Natural killer cell (primary cell): ENCODE measurements at places on chromosomes 13 and 19. TPM values are rescaled to one million over a fixed set of nuclear protein-coding genes. Genes with fewer than 3 reads are reported as not detected.
A peak's percentile ranks its signal among the peaks of the same experiment; 100 is the strongest.

The ICAM5 gene
- total RNA-seq = 1.5 TPM

The NFILZ gene
- not detected for total RNA-seq

The BORCS8 gene
- total RNA-seq = 42.4 TPM

- no peak overlapping the region for H3K27ac ChIP-seq
- no peaks in the 10 kb centered on the region for H3K36me3 ChIP-seq
- no peaks in the 10 kb centered on the region for H3K4me1 ChIP-seq
- H3K4me3 ChIP-seq = no peak overlapping the region
- H3K27me3 ChIP-seq = no peaks in the 10 kb centered on the region
- DNase-seq = no peak
Observed at GRCh38 chr13:39403106-39403505, 199.9 kb downstream of the LHFPL6 start.

DNA sequence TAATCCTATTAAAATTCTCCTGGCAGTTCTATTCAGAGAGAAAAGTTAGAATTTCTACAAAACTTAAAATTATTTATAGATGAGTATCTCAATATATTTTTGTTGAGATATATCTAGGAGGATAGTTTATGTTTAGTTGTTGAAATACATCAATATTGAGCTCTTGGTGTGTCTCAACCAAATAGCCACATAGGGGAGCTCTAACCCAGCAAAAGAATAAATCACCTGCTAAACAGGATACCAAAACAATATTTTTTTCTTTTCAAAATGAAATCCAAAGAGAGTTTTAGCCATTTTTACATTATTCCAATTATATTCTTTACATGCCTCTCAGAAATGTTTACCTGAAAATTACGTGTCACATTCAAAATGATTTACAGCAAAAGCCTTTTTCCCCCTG, 954.7 kb downstream of the SLITRK6 start:
- no peak overlapping the region for H3K27ac ChIP-seq
- no peaks in the 10 kb centered on the region for H3K36me3 ChIP-seq

DNA sequence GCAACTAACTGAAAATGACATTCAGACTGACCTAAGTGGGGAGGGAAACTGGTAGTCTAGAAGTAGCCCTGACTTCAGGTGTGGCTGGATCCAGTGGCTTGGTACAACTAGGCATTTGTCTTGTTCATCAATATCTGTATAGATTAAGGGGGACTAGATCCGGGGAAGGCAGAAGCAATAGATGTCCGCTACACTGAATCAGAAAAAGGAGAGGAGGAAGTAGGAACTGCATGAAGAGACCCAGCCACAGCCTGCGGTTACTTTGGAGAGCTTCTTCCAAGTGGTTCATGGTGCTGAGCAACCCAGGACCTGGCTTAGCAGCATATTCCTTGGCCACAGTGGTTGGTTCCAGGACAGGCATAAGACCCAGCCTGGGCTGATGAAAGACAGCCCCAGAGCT, 9.9 kb upstream of the PRODH2 start:
- H3K27me3 ChIP-seq = no peaks in the 10 kb centered on the region
- no peak overlapping the region for H3K4me3 ChIP-seq
- H3K4me1 ChIP-seq = no peaks in the 10 kb centered on the region

GRCh38 chr13:22210134-22210930, 539.5 kb downstream of the FGF9 start:
- no peak overlapping the region for H3K4me3 ChIP-seq
- H3K27ac ChIP-seq = no peak overlapping the region
- H3K36me3 ChIP-seq = no peaks in the 10 kb centered on the region
- no peak for DNase-seq
- no peaks in the 10 kb centered on the region for H3K27me3 ChIP-seq
- no peaks in the 10 kb centered on the region for H3K4me1 ChIP-seq

GRCh38 chr13:98239162-98240076, 62.4 kb upstream of the RNF113B start:
- no peak overlapping the region for H3K27ac ChIP-seq
- no peaks in the 10 kb centered on the region for H3K36me3 ChIP-seq
- no peaks in the 10 kb centered on the region for H3K4me1 ChIP-seq
- H3K27me3 ChIP-seq = no peaks in the 10 kb centered on the region
- no peak overlapping the region for H3K4me3 ChIP-seq

DNA sequence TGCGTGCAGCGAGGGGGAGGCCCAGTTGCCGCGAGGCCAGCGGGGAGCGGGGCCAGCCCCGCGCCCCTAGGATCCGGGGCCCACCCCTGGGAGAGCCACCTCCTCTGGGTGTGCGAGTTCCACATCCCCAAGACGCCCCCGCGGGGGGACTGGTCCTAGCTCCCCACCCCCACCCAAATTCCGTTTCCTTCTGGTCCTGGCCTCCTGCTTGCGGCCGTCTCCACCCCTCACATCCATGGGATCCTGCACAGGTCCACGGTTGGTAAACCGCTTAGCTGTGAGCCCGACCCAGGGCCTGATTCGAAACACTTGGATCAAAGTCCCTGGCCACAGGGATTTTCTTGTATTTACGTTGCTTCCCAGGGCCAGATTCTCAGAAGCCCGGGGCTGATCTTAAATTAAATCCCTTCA, 324 bp upstream of the FBXO17 start:
- no peaks in the 10 kb centered on the region for H3K36me3 ChIP-seq
- no peak overlapping the region for H3K4me3 ChIP-seq
- no peak for DNase-seq

DNA sequence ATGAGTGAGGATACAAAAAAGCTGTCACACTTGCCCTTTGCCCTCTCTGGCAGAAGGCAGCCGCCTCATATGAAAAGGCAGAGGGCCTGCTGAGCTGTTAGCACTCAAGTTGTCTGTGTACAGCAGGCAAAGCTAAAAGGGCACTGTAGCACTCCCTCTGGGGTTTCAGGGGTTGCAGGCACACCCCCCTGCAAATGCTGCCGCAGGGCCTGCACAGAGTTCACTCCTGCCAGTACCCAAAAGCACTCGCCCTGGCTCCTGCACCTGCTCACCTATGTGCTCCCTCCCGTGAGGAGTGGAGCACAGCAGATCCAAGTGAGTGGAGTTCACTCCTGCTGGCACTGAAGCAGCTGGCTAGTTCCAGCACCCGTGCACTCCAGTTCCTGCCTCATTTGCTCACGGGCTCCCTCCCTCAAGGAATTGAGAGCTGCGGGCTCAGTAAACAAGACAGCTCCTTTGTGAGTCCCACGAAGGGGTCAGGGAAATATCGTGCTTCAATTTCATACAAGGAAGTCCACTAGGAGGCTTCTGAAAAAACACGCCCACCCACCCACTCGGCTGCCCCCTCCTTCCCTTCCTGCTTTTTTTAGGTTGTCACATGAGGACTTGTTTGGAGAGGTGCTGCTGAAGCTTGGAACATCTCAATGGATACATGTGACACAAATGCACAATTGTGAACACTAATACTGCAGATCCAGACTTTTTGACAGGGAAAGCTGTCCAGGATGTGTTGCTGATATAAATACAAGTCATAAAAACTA, 9.9 kb upstream of the RCBTB2 start:
- H3K27me3 ChIP-seq = no peaks in the 10 kb centered on the region
- H3K36me3 ChIP-seq = no peaks in the 10 kb centered on the region
- DNase-seq = no peak

DNA sequence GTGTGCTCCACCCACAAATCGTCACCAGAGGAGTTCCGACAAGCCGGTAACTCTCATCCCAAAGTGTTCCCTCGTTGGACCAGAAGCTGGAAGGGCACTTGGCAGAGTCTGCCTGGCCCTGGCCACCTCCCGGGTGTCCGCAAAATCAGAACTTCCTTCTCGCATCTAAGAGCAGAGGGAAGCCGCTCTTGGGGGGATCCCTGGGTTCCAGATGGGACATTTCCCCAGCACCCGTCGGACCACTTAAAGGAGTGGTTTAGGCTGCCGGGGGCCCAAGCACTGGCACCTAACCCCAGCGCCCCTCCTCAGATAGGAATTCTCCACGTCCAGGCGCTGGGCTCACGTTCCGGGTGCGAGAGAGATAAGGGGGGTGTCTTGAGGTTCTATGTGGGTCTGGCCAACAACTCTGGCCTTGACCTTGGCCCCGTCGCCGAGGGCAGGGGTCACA, 857 bp upstream of the MAP2K7 start:
- H3K4me1 ChIP-seq = peaks cover 32% of the 10 kb centered on the region
- peak overlapping the region; percentile 53 for H3K27ac ChIP-seq
- DNase-seq = no peak
- peak overlapping the region; percentile 62 for H3K4me3 ChIP-seq
